ENCODE measurements at places on chromosomes 3 and 15.

GRCh38 chr3:106381286-106381938 is 512.6 kb upstream of the CBLB start:
- no peak for DNase-seq

- DNase-seq: no peak
Measured at GRCh38 chr3:195907934-195908693, at the start of gene TNK2. TNK2 (minus strand) TSS chr3:195908551; CDS start chr3:195888588, 19,963 bp downstream.

- DNase-seq: no peak
Measured at GRCh38 chr3:36393563-36393962, 13.3 kb downstream of the STAC start.

DNA sequence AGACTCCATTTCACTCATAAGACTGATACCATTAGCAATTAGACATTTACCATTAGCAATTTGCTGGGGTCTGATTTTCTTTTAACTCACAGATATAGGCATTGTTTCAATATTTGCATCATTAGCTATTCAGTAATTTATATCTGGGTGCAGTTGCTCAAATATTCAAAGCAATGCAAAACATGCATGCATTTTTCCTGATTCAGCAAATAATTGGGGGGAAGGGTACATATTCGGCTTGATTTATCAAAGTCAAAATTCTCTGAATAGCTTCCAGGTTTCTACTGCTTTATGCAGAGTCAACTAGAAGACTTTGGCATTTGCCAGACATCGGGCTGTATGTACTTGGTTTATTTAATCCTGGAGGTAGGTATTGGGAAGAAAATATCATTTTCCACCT is 315.6 kb upstream of the NR2F2 start:
- DNase-seq: no peak

DNA sequence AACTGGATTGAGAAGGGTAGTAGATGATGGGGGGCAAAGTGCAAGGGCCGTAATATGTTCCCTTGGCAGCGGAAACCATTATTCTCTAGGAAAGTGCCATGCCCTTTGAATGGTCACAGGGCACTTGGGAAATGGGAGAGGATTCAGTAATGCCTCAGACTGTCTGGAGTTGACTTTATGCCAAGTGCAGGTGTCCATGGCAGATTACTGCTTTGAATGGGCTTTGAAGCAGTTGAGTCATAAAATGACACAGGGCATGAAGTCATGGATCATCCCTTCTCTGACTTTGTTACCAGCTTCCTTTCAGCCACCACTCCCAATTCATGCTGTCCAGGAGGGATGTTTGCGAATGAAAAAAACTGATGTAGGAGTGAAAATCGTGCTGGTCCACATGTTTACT is 20.1 kb downstream of the AADACL2 start:
- DNase-seq: no peak

- DNase-seq: no peak
Measured at GRCh38 chr15:35305031-35305550, 220.0 kb upstream of the NANOGP8 start.

DNA sequence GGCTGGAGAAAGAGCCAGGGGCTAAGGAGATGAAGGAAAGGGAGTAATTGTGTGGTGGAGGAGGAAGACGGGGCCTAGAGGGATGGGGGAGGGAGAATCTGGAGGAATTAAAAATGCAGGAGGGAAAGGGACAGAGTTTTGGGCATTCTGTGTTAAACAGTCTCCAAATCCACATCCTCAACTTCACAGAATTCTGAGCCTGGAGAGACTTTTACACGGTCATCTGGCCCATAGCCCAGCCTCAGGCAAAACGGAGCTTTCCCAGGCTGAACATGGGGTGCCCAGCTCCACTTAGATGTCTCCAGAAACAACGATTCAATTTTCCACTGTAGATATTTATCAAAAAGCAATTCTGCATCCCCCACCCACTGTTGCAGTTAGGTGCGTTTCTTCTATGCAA is 137.6 kb upstream of the HACD2 start:
- no peak for DNase-seq

Data from AG04450 (cell line).